Stimulated activated CD8-positive, alpha-beta memory T cell treated with anti-CD3 and anti-CD28 coated beads, Interleukin-7, amount 100 ng/mL, for 24 hours (primary cell): ENCODE measurements at places on chromosomes 16 and 17.
A peak's percentile ranks its signal among the peaks of the same experiment; 100 is the strongest.

- no peak for DNase-seq
These were observed 61.4 kb downstream of the ZNF18 start for GRCh38 chr17:11935734-11936406.

DNA sequence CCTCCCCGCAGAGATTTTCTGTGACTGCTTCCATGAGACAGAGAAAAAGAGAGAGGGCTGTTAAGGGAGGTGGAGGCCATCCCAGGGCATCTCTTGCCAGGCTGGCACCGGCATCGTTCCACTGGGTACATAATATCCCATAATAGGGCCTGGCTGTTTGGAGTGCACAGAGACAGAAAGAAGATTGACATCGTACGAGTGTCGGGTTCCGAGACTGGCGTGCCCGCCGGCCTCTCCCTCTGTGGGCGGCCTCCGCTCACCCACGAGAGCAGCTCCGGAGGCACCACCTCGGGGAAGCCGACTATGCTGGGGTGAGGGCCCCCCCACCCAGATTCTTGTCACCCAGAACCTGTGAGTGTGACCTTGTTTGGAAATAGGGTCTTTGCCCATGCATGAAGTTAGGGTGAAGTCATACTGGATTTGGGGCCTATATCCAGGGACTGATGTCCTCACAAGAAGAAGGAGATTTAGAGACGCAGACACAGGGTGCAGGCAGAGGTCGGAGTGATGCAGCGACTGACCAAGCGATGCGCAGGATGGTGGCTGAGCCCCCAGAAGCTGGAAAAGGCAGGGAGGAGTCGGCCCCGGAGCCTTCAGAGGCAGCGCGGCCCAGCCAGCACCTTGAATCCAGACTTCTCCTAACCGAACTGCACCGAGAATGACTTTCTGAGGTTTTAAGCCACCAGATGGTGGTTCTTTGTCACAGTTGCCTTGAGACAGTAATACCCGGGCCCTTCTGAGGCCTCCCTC is 101.8 kb upstream of the CIBAR2 start:
- DNase-seq: no peak

DNA sequence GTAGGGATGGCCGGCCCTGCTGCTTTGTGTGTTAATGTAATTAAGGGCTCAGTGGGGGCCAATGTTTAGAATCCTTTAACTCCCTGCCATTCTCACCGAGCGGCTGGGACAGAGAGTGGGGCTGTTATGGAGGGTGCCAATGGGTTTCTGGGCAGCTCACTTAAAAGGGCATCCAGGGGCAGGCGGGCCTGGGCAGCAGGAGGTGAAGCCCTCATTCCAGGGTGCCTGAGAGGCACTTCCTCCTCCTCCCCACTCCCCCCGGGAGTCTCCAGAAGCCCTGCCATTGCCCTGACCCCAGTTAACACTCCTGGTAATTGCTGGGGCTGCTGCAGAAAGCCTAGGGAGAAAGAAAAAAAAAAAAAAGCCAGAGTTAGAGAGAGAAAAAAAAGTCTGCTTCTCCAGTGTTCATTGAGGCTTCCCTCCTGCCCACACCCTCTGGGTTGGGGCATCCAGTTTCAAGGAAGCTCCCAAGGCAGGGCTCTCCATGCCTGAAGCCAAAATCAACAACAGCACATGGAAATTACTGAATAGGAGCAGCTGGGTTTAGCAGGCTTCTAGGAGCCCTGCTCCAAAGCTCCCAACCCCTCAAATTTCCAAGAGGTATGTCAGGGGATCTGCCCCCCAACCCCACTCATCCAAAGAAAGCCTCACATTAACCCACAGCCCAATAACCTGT is 28.0 kb downstream of the CUEDC1 start:
- no peak for DNase-seq

- no peak for DNase-seq
These were observed 22.5 kb downstream of the HMOX2 start for GRCh38 chr16:4498546-4499195.

DNA sequence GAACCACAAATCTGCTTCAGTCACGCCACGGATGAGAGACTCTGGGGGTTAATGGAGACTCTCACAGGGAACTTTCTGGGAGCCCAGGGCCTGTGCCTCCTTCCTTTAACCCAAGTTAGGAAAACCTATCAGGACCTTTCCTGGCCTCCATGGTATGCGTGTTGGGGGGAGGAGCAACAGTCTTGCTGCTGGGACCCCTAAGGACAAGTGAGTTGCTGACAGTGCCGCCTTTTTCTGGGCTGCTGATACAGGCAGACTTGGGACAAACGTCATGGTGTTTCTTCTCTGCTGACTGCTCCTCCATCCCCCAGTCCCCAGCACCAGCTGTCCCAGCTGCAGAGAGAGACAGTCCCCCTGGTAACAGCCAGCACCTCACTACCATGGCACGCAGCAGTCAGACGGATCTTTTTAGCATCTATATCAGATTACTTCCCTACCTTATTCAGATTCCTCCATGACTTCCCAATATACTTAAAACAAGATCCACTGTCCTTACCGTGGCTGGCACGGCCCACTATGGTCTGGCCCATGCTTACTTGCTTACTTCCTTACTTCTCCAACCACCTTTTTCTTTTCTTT is 6.5 kb downstream of the DPEP2NB start:
- no peak for DNase-seq

- DNase-seq: no peak
These were observed 1.2 kb downstream of the ATP6V0A1 start for GRCh38 chr17:42459801-42460281.

GRCh38 chr16:9091867-9092281 is 430 bp downstream of the HAPSTR1 start:
- no peak for DNase-seq

GRCh38 chr16:27258241-27258734 is 10.3 kb downstream of the NSMCE1 start:
- DNase-seq: no peak

GRCh38 chr16:30984669-30985400 is at the start of gene HSD3B7:
HSD3B7 (plus strand) TSS chr16:30985207; CDS start chr16:30985659, 452 bp downstream.
- DNase-seq: peak; percentile 79

- DNase-seq: no peak
These were observed 141.0 kb downstream of the CBLN1 start for GRCh38 chr16:49140618-49141017.

- DNase-seq: no peak
These were observed 56.2 kb downstream of the PGS1 start for GRCh38 chr17:78434455-78435329.

- no peak for DNase-seq
These were observed 70.5 kb downstream of the RBBP6 start for GRCh38 chr16:24609740-24610415.

GRCh38 chr16:58393138-58393504 is 850 bp downstream of the GINS3 start:
- no peak for DNase-seq

DNA sequence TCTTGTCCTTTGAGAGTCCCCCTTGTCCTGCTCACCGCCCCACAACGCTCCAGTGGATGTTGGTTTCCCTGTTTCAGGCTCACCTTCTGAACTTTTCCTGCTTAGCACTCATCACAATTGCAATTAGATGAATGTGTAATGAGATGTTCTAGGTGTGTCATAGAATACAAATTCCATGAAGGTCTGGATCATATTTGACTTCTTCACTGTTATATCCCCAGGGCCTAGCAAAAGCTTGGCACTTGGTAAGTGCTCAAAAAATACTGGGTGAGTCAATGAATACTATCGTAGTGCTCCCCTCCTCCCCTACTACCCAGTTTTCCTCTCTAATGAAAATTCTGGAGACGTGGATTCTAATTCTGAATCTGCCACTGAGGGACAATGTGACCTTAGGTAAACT is 33.1 kb downstream of the DNAH3 start:
- DNase-seq: no peak

GRCh38 chr17:13822700-13823099 is 221.0 kb upstream of the HS3ST3A1 start:
- no peak for DNase-seq

- DNase-seq: no peak
These were observed 200.3 kb upstream of the NOG start for GRCh38 chr17:56393156-56393555.

GRCh38 chr17:35214192-35214591 is 20.0 kb upstream of the SLC35G3 start:
- no peak for DNase-seq

- DNase-seq: no peak
These were observed 18.5 kb upstream of the TOB1 start for GRCh38 chr17:50884439-50885311.

GRCh38 chr16:84048270-84048669 is 5.7 kb upstream of the SLC38A8 start:
- no peak for DNase-seq

DNA sequence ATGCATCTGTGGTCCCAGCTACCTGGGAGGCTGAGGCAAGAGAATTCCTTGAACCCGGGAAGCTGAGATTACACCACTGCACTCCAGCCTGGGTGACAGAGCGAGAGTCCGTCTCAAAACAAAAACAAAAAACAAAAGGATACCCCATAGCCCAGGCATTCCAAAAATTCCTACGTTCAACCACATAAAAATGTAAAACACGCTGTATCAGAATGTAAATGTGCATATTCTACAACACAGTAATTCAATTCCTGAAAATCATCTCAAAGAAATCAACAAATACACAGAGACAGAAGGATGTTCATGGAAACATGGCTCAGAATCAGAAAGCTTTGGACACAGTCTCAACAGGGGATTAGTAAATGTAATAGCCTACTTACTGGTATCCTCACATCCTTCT is 33.0 kb downstream of the COG7 start:
- DNase-seq: no peak

DNA sequence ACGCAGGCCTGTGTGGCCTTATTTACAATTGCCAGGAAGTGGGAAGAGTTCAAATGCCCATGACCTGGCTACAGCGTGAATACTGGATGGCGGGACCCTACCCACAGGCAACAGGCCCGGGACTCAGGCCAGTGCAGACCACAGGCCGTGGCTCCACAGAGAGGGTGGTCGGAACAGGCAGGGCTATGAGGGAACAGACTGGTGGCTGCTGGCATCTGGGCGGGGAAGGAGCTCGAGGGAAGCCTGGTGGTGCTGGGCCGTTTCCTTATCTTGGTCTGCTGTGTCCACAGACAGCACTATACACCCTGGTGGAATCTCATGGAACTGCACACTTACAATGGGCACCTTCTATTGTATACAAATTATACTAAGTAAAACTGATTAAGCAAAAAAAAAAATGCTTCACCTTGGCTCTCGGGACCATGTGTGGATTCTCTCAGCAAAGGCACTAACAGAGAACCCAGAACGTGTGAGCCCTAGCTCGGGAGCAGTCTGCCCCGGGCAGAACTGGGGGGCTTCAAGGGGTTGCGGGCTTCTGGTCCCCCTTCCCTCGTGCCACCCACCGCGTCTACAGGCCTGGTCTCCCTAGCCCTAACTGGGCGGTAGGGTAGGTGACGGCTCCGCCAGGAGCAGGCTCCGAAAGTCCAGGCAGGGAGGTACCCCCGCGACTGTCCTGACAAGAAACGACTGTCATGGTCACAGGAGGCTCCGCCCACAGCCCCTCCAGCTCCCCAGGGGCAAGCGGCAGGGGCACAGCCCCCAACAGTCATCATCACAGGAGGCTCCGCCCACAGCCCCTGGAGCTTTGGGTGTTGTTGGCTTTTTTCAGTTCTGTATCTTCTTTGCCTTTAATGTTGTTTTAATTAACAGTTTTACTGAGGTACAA is 21.8 kb downstream of the CEP131 start:
- DNase-seq: no peak

GRCh38 chr17:1108478-1108764 is 71.4 kb downstream of the ABR start:
- DNase-seq: no peak

GRCh38 chr16:71441348-71442050 is 355 bp downstream of the TLE7 start:
- DNase-seq: no peak

DNA sequence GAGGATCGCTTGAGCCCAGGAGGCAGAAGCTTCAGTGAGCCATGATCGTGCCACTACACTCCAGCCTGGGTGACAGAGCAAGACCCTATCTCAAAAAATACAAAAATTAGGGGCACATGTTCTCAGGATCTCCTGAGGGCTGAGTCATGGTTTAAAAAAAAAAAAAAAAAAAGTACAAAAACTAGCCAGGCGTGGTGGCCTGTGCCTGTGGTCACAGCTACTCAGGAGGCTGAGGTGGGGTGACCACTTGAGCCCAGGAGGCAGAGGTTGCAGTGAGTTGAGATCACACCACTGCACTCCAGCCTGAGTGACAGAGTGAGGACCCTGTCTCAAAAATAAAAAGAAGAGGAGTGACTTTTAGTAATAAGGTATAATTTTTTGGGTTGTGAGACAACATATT is 16.9 kb downstream of the BLMH start:
- no peak for DNase-seq

GRCh38 chr16:81214745-81215166 is 23.7 kb upstream of the BCO1 start:
- DNase-seq: no peak

GRCh38 chr17:38705523-38705802 is 390 bp downstream of the MLLT6 start:
- no peak for DNase-seq

DNA sequence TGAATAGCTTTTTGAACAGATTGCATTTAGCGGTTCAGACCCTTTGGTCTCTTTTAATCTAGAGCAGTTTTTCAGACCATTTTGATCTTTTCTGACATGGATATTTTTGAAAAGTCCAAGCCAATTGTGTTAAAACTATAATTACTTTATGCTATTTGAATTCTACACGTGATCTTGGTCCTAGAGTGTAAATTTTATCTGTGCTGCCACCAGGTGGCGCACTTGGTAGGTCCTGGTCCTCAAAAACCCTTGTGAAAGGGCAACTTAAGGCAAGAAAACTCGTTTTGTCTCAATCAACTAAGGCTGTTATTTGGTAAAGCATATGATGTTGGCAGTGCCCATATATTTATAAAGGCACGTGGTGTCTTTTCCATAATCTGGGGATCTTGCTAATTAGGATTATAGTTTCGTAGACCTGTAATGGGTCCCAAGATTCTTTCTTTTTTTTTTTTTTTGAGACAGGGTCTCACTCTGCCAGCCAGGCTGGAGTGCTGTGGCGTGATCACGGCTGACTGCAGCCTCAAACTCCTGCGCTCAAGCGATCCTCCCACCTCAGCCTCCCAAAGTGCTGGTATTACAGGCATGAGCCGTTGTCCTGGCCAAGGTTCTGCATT is 43.9 kb upstream of the TEX2 start:
- DNase-seq: peak; percentile 37
